ENCODE measurements at places on chromosomes 3 and 15.

DNA sequence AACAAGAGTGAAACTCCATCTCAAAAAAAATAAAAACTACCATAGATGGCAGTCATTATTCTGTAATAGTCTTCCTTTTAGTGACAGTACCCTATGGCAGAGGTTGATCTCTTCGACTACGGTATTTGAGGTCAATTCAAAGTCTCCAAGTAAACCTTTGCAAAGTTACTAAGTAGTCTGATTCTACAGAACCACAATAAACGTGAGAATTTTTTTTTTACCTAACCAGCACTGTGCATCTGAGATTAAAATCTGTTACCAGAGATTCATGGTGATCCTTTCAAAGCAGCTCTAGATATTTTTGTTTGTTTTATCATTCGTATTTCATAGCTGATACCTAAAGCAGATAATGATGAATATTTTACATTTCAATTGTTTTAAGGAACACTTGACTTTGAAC lies 86.6 kb upstream of the CHD2 start:
- no peak for DNase-seq

DNA sequence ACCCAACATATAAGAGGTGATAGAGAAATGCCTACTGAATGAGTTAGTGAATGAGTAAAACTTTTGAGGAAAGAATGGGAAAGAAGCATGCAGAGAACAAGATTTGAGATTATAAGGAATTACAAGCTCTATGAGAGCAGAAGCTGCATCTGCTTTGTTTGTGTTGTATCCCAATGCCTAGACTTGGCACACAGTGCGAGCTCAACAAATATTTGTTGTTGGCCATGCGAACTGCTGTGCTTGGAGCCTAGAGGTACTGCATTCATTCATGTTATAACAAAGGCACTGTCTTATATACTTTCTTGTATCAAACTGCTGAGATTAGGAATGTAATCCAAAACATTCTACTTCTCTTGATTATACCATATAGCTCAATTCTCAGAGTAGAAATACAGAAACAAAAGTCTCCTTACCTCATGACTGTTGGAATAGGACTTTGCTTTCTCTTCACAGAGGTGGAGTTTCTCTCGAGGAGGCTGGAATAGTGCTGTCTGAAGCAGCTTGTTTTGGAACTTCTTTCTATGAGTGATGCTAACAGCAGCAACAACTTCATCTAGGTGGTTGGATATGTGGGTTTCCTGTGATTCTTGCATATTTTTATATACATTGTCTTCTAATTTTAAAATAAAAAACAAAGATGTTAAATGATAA lies 21.1 kb downstream of the TTC23 start:
- no peak for DNase-seq

DNA sequence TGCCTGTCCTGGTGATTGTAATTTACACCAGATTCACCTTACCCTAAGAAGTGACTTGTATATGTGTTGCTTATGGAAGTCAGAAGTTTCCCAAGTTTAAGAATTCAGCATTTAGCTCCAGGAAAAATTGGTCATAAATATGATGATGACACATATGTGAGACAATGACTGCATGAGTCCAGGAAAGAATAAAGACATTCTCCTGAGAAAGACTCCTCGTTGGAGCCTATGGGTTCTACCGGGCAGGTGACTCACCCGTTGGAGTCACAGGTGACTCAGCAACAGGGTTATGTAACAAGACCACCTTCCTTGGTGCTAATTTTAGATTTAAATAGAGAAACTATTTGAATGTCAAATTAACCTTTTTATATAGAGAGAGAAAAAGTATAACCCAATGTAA lies 662.4 kb downstream of the FHIT start:
- DNase-seq: no peak

GRCh38 chr15:97009031-97009431 lies 678.5 kb downstream of the NR2F2 start:
- DNase-seq: no peak

DNA sequence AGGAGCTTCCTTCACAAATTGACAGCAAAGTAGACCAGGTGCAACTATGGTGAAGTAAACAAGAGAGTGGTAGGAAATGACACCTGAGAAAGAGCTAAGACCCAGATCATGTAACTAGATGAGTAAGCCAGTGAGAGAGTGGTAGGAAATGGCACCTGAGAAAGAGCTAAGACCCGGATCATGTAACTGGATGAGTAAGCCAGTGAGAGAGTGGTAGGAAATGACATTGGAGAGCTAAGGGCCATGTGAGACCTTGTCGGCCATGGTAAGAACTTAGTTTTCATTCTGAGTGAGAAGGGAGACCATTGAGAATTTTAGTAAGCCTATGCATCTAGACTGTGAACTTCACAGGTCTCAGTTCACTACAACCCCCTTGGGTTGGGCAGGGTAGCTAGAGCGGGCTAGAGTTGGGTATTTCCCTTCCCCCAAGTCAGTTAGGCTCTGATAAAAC lies 5.4 kb upstream of the SENP7 start:
- DNase-seq: peak; percentile 40

Data from effector CD4-positive, alpha-beta T cell (primary cell).